ENCODE measurements at places on chromosomes 3 and 15.

GRCh38 chr3:178474526-178474925, 61.7 kb upstream of the KCNMB2 start:
- no peak for DNase-seq

DNA sequence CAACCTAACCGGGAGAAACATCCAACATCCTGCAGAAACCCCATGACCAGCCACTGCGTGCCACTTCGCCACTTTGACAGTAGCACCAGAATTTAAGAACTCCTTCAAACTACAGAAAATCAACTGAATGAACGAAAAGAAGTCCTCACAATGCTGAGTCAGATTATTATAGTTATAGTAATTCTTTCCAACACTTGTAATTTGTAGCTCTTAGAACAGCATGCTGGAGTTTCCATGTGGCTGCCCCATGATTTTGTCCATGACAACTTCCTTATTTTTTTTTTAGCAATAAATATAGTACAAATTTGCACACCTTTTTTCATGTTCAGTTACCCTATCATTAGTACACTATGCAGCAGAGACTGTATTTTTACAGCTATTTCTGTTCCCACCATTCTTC, 26.1 kb upstream of the SSR3 start:
- no peak for DNase-seq

DNA sequence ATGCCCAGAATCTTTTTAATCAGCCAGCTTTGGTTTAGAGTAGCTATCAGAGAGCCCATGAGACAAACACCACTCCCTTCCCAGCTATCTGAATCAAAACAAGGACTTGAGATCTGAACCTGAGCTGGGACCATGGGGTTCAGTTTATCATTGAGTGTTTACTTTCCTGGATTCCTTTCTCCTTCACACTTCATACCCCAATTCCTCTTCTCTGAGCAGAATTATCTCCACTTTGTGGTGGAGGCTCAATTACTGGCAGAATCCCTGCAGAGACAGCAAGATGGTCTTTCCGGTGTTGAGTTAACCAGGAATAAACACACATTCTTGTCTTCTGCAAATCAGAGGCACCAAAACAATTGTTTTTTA, 102.4 kb downstream of the RPL22L1 start:
- no peak for DNase-seq

DNA sequence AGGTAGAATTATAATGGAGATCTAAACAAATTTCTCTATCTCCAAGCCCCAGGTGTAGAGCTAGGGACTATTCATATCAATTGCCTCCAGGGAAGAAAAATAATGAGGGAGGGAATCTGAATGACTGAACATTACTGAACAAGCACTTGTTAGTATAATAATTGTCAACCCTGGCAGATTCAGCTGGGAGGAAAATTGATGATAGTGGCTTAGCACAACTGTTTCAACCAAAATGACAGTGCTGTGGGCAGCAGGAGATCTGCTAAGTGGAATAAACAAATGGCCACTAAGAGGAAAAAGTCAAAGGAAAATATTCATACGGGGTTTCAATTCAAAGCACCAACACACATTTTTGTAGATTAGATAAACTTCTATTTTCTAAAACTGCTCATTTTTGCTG, 294.9 kb upstream of the ZNF385D start:
- no peak for DNase-seq

- DNase-seq: no peak
These were observed 18.5 kb downstream of the RYK start for GRCh38 chr3:134232151-134232550.

DNA sequence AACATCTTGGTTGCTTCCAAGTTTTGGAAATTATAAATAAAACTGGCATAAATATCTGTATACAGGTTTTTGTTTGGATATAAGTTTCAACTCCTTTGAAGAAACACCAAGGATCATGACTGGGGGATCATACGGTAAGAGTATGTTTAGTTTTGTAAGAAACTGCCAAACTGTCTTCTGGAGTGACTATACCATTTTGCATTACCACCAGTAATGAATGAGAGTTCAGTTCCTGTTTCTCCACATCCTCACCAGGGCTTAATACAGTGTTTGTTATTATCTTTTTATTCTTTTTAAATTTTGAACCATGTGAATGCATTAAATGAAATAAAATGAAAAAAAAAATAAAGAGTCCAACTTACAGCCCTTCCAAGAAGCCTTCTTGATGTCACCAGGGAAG, 3.7 kb upstream of the ANKUB1 start:
- DNase-seq: no peak

DNA sequence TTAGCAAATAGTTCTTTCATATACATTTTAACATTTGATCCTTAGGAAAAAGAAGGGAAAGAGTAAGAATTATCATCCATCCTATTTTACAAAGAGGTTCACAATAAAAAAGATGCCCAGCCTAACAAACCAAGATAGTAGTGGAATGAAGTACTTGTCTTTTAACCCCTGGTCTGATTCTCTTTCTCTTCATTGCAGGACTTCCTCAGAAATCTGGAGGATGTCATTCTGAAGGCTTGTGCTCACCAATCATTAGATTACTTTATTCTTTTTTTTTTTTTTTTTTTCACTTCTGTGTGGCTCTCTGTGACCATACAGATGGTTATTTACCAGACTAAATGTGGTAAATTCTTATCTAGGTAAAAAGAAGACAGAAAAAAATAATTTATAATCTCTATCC, 7.0 kb downstream of the HDGFL3 start:
- DNase-seq: no peak

GRCh38 chr3:115102046-115102445, 45.0 kb downstream of the ZBTB20 start:
- no peak for DNase-seq

GRCh38 chr3:115470254-115470653, 153.1 kb upstream of the GAP43 start:
- DNase-seq: no peak

DNA sequence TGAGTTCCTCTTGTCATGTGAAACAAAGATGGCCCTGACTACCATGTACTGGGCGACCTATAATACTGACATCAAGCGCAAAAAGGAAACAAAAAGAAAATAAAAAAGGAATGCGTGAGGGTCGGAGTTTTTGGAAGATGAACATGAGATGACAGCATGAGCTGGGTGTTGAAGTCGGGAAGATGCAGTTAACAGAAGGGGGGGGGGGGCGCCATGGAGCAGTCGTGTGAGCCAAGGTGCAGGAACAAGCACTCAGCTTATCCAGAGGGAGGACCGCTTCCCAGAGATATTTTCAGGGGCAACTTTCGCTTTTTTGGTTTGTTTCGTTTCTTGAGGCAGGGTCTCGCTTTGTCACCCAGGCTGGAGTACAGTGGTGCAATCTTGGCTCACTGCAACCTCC, 110.2 kb downstream of the RORA start:
- DNase-seq: no peak

DNA sequence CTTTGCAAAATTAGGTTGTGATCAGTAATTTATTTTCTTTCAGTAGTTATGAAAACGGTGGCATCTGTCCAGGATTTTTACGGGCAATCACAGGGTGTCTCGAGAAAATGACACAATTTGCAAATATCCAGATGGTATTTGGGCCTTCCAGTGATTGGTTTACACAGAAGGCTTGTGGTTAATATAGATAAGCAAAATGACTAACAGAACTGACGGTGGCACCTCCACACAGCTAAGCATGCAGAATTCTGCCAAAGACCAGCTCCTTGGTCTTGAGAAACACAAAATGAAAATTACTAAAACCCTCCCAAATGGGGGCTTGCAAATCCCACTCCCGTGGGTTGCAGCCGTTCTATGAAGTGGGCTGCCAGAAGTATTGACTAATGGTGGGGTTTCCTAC, 5.5 kb downstream of the ARHGEF3 start:
- no peak for DNase-seq

- DNase-seq: no peak
These were observed 243.8 kb upstream of the TLE3 start for GRCh38 chr15:70341566-70341965.

- no peak for DNase-seq
These were observed 19.9 kb upstream of the ABHD2 start for GRCh38 chr15:89068325-89068784.

- DNase-seq: no peak
These were observed 59.2 kb downstream of the CADPS start for GRCh38 chr3:62815981-62816380.

DNA sequence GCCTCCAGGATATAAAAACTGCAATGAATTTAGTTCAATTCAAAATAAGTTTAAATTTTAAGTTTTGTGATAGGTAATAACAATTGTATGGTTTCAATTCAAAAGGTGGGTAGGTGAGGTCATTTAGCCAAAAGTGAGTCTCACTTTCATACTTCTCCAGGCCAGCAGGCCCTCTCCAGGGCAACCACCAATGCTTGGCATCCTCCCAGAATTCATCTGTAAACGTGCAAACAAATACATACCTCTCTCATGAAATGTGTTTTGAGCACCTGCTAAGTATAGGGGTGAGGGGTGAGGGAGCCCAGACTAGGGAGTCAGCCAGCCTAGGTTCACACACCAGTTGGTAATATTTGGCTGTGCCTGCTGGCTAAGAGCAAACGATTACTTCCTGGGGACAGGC, 22.0 kb upstream of the RBSN start:
- DNase-seq: no peak

- no peak for DNase-seq
These were observed 67.0 kb upstream of the ACAN start for GRCh38 chr15:88736204-88736603.

DNA sequence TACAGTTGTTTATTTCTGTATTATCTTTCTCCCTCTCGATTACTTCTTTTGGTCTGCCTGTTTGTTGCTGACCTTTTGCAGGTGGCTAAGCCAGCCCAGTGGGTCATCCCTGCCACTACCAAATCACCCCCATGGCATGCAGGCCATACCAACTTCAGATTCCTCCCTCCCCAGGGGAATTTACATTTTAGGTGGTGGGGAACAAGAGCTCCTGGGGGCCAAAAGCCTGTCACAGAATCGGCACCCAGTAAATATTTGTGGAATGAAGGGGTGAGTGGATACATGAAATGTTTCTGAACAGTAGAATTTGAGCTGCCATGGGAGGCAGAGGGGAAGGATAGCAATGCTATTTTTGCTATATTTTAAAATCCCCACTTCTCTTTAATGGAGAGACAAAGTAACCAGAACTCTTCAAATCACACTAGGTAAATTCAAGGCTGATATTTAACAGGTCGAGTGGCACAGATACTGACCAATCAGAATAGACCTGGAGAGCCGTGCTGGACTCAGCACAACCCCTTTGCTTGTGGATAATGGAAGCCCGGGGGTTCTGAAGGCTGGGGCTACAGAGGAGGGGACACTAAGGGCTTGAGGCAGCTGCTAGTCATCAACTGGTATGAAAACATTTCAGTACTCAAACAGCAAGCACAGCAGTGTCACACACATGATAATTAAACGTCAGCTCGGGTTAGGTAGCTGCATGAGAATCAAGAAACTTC, 54.3 kb upstream of the SMAD3 start:
- no peak for DNase-seq

DNA sequence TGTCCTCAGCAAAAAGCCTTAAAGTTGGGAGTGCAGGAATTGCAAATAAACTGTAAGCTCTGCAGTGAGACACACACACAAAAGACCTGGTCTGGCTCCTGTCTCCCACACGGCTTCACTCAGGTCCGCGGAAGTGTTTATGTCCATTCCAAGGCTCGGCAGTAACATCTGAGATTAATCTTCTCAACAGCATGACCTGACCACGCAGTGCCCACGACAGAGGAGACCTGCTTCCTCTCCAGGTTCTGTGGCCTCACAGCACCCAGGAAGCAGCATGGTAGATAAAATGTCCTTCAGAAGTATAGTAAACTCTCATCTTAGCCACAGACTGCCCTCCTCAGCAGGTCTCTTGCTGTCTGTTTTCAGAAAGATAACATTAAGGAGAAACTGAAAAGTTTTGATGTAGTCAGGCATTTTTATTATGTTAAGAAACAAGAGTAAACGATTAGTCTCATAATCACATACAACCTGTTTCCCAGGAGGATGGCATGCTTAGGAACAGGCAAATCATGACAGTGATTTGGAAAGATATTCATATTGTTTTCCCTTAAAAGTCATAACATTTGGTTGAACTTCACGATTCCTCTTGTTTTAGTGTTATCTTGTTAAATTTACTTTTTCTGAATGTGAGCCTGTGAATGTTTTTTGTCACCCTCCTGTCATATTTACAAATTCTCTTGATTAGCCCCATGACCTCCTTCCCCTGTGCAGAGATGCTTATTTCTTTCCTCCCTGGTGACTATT, 34.6 kb downstream of the CD200R1L start:
- no peak for DNase-seq

DNA sequence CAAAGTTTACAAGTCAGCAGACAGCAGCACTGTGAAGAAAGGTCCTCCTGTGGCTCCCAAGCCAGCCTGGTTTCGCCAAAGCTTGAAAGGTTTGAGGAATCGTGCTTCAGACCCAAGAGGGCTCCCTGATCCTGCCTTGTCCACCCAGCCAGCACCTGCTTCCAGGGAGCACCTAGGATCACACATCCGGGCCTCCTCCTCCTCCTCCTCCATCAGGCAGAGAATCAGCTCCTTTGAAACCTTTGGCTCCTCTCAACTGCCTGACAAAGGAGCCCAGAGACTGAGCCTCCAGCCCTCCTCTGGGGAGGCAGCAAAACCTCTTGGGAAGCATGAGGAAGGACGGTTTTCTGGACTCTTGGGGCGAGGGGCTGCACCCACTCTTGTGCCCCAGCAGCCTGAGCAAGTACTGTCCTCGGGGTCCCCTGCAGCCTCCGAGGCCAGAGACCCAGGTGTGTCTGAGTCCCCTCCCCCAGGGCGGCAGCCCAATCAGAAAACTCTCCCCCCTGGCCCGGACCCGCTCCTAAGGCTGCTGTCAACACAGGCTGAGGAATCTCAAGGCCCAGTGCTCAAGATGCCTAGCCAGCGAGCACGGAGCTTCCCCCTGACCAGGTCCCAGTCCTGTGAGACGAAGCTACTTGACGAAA, 24.2 kb downstream of the STARD5 start:
- DNase-seq: no peak

DNA sequence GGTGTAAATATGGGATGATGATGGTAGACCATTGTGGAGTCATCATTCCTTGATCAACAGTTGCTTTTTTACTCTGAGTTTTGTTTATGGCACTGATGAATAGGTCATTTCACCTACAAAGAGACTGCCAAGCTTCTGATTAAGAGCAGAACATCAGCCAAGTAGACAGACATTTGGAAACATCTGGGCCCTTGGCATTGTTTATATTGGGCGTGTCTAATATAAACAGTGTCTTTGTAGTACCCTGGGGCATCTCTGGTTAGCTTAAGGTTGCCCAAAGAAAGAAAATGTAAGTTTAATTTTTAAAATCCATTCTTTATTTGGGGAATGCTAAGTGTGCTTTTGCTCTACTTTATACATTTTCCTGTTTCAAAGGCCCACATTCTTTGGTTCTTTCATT, 377.0 kb downstream of the FEZF2 start:
- no peak for DNase-seq

DNA sequence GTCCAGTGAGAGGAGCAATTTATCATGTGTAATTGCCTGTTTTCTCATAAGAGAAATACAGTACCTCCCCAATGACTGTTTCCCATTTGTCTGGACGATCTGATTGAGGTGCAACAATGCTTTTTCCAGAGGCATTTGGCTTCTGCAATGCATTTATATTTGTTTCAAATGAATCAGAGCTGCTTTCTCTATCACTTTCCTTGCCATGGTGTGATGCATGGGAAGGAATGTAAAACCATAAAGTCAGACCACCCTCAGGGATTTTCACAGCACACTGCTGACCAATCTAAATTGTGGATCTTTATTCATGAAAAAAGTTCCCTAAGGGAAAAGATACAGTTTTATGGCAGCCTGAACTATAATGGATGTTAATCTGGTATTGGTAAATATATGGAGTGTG, 333.0 kb downstream of the ZNF385D start:
- no peak for DNase-seq
